ENCODE measurements at places on chromosomes 12 and 14.
A peak's percentile ranks its signal among the peaks of the same experiment; 100 is the strongest.

DNA sequence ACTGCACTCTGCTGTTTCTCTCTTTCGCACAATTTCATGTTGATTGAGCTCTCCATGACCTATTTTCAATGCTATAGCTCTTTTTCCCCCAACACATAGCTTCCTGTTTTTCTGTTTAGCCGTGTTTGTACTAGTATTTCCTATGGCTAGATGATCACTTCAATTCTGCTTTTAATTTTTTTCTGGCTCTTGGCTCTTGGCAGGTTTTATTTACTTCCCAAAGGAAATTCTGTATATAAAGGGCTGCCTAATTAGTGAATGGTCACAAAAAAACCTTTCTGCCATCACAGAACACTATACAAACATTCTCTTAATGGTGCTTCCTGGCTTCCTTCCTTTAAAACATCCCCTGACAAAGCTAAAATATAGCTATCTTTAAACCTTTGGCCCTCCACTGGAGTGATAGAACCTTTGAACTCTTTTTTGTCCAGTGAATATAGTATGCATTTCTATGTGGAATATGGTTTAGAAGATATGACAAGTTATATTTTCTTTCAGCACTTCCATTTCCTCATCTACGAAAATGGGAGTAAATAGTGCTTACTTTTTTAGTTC is 88.2 kb downstream of the RASSF9 start:
- peak; percentile 26 for DNase-seq

DNA sequence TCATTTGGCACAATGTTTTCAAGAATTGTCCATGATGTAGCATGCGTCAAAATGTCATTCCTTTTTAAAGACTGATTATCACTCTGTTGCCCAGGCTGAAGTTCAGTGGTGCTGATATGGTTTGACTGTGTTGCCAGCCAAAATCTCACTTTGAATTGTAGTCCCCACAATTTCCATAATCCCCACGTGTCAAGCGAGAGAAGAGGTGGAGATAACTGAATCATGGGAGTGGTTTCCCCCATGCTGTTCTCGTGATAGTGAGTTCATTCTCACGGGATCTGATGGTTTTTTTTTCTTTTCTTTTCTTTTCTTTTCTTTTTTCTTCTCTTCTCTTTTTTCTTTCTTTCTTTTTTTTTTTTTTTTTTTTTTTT is 21.8 kb upstream of the LRRK2 start:
- DNase-seq = no peak

- no peak for DNase-seq
These were observed 42.4 kb downstream of the TXNRD1 start for GRCh38 chr12:104257913-104258472.

GRCh38 chr14:100384819-100385813 is 62.0 kb downstream of the SLC25A47 start:
- DNase-seq = no peak

DNA sequence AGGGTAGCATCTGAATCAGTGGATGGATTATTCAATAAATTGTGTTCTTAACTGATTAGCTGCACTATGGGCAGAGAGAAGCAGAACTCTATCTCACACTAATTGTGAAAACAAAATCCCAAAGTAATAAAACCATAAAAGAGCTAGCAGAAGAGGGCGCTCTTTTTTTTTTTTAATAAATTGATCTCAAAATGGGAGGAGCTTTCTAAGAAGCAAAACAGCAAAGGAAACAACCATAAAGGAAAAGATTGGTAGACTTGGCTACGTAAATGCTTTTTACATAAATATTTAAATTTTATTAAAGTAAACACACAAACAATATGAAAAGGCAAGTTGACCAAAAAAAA is 1.5 kb upstream of the TM7SF3 start:
- peak; percentile 41 for DNase-seq

DNA sequence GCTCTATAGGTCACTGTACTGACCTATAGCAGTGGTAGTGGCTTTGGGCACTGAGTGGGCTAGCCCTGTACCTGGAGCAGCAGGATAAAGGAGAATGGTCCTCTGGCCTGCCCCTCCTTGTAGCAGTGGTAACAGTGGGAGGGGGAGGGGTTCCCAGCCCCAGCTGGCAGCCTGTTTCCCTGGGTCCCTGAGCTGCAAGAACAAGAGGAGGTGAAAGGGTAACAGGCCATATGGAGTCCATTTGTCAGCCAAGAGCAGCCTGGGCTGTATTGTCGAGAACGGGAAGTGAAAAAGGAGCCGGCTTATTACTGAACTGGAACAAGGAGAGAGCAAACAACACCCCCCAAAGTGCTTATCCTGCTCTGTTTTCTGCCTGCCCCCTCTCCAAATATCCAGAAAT is 73.8 kb upstream of the SRSF5 start:
- no peak for DNase-seq

- no peak for DNase-seq
These were observed 11.4 kb downstream of the CEP128 start for GRCh38 chr14:80930095-80930494.

DNA sequence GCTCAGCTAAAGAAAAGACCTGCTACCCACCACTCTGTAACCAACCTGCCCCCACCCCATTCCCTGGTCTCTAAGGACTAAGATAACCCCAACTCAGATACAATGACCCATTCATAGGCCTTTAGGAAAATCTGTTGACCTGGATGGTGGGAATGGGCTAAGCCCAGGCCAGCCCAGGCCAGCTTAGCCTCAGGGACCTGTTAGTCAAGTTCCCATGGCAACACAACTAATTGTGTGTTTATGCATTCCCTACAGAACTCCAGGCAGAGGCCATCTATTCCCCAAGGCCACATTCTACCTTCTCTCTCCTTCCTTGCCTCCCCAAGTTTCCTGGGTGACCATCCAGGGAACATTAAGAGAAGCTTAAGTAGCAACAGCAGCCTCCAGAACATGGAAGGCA is 16.1 kb upstream of the KRT8 start:
- no peak for DNase-seq

GRCh38 chr14:102472791-102473150 is 36.8 kb downstream of the ANKRD9 start:
- no peak for DNase-seq

DNA sequence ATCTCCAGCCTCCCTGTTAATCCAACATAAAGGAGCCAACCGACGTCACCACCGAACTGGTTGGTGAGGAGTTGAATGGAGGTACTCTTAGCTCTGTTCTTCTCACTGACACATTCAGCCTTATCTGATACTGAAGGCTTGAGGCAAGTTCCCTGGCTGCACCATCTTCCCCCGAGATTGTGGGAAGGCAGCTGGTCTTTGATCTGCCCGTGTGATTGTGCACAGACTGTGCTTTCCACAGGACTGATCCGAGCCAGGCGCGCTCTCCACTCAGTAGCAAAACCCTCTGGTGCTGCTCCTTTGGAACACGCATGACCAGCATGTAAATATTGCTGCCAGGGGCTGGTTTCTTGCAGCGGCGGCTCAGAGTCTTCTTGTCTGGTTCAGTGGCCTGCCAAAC is 30.1 kb upstream of the DLK1 start:
- DNase-seq = no peak

DNA sequence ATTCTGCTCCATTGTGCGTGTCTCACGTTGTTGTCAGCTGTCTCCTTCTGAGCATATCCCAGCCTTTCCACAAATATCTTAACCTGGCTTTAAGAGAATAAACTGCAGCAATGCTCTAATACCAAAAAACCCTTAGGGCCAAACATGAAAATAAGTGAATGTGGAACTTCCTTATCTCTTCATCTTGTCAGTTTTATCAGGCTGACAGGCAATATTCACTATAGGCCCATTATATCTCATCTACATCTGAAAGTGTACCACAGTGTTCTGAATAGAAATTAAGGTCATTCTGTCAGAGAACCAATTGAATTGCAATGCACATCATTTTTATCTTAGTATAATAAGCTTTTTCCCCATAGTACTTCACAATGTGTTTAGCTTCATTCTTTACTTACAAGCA is 933.1 kb upstream of the FBXO33 start:
- no peak for DNase-seq

DNA sequence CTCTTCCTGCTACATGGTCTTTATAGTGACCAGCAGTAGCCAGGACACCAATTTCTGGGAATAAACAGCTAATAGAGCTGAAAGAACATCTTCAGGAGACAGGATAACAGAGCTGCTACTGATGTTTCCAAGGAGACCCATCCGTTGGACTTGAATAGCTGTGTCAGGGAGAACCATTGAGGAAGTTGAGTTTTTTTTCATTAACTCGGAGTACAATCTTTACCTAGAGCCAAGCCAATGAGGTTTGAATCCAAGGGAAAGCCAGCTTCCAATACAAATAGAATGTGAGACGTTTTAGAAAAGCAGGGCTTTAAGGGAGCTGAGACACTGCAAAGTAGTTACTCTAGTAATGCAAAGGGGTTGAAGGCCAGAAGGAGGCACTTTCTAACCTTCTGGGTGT is 136.1 kb upstream of the FRMD6 start:
- DNase-seq = no peak

GRCh38 chr12:20426191-20426590 is 57.9 kb downstream of the PDE3A start:
- DNase-seq = no peak

DNA sequence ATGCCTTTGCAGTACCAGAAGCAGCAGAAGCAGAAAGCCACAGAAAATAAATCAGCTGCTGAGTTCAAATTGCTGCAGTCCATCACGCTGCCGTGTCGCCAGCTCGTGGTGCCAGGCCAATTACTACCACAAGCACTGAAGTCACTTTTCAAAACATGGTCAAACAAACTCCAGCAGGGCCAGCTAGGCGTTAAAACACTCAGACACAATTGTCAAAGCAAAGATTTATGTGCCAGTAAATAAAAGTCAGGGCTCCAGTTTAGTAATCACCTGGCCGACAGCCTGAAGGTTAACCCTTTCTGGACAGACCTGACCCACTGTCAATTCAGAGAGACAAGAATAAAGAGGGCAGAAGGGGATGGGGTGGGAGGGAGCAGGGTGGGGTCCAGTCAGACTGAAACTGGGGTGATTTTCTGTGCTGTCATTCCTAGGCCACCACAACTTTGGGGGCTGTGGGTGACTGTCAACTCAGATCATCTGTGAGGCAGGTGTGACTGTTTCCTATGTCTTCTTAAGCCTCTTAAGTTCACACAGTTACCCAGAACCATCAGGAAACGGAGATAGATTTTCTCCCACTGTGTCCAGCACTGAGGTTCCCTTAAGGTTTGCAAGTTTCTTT is 109.8 kb upstream of the FUT8 start:
- peak; percentile 38 for DNase-seq

GRCh38 chr12:5969156-5969973 is 24.3 kb upstream of the ANO2 start:
- no peak for DNase-seq

DNA sequence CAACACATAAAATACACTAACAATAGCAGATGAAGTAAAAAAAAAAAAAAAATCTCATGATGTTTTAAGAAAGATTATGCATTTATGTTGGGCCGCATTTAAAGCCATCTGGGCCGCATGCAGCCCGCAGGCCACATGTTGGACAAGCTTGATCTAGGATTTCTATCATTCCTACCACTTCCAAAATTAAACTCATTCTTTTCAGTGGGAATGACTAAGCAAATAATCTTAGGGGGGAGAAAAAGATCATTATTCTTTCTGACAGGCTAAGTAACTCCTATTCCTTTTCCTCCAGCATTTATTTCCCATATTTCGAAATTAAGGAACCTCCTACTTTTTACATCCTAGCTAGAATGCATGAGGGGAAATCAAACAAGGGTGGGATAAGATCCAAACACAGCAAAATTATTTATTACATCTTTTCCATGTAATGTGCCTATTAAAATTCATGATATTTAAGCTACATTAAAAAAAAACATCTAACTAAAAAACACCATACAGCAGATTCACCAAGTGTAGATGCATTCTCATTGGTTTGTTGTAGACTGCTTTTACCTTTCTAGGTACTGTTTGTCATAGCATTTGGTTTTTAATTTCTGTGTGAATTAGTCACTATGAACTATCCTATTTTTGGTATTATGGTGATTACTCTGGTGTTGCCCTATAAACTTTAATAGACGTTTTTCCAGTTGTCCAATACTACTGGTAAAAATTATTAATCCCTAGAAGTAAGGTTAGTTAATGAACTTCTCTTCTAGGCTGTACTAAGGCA is 76.1 kb downstream of the RASSF8 start:
- DNase-seq = no peak

DNA sequence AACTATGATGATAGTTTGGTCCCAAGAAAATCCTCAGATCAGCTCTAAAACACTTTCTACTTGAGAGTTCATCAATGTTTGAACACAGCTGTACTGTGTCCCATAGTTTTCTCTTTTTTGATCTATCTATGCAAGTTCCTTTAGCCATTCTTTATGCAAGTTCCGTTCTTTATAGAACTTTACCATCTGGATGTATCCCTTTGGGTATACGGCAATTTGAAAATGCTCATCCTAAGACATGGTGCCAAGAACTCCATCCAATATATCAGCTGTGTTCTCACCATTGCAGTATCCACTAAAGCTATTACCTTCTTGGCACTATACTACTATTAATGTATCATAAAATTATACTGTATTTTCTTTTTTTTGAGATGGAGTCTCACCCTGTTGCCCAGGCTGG is 276.9 kb downstream of the NOVA1 start:
- no peak for DNase-seq

DNA sequence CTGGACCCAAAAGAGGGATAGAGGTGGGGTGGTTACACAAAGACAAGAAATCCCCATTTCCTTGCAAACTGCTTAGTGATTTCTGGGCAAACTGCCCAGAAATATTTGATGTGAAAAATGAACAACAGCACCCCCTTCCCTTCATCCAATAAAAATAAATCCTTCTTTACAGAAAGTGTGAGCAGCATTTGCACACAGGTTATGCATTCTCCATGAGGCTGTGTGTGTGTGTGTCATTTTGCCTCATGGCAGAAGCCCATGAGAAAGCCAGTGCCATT is 17.2 kb upstream of the NRXN3 start:
- DNase-seq = peak; percentile 17

DNA sequence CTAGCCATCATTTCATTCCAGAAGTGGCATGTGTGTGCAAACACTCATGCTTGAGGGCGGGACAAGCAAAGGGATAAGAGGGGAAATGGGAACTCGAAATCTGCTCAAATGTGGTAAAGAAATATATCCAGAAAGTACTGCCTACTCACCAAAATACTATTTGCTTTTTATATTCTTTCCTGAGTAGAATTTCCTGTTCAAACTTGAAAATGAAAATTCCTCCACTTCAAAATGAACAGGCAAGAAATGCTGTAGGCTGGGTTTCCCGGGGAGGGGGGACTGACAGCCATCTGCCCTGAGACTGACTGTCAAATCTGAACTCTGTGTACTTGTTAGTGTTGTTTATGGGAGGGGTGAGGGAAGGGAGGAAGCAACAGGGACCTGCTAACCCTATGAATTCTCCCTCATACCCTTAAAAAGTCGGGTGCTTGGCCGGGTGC is 34.6 kb downstream of the NTF3 start:
- DNase-seq = no peak

- no peak for DNase-seq
These were observed at the start of gene COL2A1 for GRCh38 chr12:48004053-48004941. TSS of gene COL2A1 (minus strand) at chr12:48004476. CDS start at chr12:48004321, 155 bp downstream.

All from NCI-H2081 treated with DMSO at 0.1 percent for 48 hours (cell line).